ENCODE measurements at places on chromosomes 4 and X.

GRCh38 chr4:56828784-56829535 is 7.5 kb upstream of the SPINK2 start:
- DNase-seq = no peak

DNA sequence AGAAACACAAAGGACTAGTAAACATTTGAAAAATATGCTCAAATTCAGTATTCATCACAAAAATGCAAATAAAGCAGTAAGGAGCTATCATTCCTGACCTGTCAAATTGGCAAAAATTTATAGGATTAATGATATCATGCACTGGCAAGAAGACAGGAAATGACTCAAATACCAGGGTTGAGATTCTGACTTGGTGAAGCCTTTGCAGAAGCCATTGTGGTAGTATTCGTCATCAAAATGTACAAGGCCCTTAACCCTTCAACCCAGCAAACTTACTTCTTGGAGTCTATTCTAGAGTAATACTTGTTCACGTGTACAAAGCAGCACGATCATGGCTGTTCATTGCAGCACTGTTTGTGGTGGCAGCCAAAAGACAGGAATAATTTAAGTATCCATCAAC is 132.4 kb downstream of the ENOX2 start:
- no peak for DNase-seq

DNA sequence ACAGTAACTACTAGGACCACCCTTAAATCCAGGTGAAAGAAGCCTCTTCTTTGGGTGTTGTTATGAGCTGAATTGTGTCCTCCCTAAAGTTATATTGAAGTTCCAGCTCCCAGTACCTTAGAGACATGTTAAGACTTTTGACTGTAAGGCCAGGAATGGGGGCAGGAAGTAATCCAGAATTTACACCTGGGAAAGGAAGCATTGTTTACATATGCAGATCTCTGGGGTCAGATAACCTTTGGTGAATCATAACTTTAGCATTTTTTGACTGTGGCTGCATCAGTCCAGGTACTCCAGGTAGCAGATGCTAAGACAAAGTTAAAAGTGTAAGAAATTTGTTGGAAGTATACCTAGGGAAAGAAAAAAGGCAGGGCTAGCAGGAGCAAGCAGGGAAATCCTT is 104.9 kb upstream of the CENPE start:
- DNase-seq = no peak

DNA sequence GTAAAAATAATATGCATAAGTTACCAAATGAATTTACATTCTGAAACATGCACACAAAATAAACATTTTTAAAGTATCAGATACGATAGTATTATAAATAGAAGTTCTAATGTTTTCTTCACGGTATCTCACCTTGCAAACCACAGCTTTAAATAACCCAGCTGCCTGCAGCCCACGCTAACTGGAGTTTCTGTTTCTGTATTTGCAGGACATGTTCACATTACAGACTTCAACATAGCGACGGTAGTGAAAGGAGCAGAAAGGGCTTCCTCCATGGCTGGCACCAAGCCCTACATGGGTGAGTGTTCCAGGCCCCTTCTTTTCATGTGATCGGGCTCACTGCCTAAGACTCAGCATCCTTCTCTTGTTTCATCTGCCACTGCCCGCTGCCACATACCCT is 291.7 kb downstream of the EVC2 start:
- DNase-seq = no peak

DNA sequence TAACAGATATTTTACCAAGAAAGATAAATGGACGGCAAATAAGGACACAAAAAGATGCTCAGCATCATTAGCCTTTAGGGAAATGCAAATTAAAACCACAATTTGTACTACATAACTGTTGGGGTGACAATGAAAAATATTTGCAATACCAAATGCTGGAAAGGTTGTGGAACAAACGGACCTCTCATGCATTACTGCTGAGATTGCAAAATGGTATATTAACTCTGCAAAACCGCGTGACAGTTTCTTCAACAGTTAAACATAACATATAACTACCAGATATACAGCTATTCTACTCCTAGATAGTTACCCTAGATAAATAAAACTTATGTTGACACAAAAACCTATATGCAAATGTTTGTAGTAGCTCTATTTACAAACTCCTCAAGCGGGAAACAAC is 6.3 kb upstream of the OTC start:
- no peak for DNase-seq

GRCh38 chrX:120769576-120770341 is 105.9 kb downstream of the CT47B1 start:
- DNase-seq = no peak

GRCh38 chr4:83657336-83657735 is 121.4 kb downstream of the GPAT3 start:
- no peak for DNase-seq

Data from activated naive CD4-positive, alpha-beta T cell treated with anti-CD3 and anti-CD28 coated beads, Interleukin-2, amount 50 U/mL, for 16 hours (primary cell).